NCI-H2081 treated with DMSO at 0.1 percent for 48 hours (cell line): ENCODE measurements at places on chromosomes 7 and 10.

DNA sequence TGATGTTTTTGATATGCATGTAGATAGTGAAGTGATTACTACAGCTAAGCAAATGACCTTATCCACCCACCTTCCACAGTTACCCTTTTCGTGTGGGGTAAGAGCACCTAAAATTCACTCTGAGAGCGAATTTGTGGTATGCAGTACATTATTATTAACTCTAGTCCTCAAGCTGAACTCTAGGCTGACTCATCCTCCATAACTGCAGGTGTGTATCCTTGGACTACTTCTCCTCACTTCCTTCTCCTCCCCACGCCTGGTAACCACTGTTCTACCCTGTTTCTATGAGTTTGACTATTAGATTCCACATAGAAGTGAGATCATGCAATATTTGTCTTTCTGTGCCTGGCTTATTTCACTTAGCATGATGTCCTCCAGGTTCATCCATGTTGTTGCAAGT, 484.6 kb downstream of the GATA3 start:
- DNase-seq, result no peak

DNA sequence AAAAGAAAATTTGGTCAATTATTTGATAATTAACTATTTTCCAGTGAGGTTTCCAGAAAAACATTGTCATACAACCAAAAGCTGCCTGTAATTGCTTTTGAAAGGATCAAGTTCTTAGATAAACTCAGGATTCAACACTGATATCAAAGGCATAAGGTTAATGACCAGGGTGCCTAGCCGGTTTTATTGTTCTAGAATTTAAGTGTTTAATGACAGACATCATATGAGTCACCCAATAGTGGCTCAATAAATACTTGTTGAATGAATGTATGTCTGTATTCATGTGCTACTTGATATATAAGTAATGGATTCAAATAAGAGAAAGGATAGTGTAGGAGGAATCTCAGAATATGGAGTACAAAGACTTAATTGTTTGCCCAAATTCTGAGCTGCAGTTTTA, 196.1 kb upstream of the LRGUK start:
- DNase-seq, result no peak

DNA sequence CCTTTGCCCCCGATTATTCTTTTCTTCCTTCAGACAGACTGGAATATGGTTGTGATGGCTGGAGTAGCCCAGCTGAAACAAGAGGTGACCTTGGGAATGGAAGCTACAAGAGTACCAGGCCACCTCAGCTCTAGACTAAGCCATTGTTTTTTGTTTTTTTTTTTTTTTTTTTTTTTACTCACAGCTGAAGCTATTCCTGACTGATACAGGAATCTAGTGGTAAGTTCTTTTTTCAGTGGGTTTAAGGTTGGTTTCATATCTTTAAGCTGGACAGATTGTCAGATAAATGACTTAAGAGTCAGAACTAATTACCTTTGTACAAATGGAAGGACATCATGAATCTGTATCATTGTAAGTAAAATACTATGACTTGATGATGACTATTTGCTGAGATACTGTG, 30.2 kb upstream of the PTPN12 start:
- no peak for DNase-seq

- DNase-seq, result no peak
Observed at GRCh38 chr7:151140826-151141225, 26.7 kb downstream of the GBX1 start.

- DNase-seq, result no peak
Observed at GRCh38 chr7:43621729-43622448, 39.0 kb downstream of the STK17A start.
